ENCODE measurements at places on chromosomes 5 and 9.

- no peak for DNase-seq
Observed at GRCh38 chr5:147479444-147479843, 30.4 kb downstream of the DPYSL3 start.

DNA sequence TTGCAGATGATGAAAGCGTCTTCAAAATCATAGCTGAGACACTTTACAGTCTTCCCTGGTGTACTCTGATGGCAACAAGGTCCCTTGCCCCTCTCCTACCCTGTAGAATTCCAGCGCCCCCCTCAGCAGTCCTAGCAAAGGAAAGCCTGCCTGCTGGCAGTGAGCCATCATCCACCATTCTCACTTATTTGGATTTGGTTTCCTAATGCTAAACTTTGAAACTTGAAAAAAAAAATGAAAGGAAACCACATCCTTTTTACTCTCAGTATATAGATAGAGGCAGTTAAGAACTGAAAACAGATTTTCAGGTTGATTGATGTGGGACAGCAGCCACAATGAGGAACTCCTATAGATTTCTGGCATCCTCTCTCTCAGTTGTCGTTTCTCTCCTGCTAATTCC is at the start of gene GZMA:
TSS of gene GZMA (plus strand) at position 299 of the 400 bp plus-strand sequence. CDS start at position 336, 37 bp downstream.
- peak; percentile 36 for DNase-seq

- DNase-seq: no peak
Observed at GRCh38 chr5:37557734-37558293, 178.7 kb downstream of the WDR70 start.

GRCh38 chr5:130514984-130515690 is 610.9 kb downstream of the CHSY3 start:
- DNase-seq: no peak

DNA sequence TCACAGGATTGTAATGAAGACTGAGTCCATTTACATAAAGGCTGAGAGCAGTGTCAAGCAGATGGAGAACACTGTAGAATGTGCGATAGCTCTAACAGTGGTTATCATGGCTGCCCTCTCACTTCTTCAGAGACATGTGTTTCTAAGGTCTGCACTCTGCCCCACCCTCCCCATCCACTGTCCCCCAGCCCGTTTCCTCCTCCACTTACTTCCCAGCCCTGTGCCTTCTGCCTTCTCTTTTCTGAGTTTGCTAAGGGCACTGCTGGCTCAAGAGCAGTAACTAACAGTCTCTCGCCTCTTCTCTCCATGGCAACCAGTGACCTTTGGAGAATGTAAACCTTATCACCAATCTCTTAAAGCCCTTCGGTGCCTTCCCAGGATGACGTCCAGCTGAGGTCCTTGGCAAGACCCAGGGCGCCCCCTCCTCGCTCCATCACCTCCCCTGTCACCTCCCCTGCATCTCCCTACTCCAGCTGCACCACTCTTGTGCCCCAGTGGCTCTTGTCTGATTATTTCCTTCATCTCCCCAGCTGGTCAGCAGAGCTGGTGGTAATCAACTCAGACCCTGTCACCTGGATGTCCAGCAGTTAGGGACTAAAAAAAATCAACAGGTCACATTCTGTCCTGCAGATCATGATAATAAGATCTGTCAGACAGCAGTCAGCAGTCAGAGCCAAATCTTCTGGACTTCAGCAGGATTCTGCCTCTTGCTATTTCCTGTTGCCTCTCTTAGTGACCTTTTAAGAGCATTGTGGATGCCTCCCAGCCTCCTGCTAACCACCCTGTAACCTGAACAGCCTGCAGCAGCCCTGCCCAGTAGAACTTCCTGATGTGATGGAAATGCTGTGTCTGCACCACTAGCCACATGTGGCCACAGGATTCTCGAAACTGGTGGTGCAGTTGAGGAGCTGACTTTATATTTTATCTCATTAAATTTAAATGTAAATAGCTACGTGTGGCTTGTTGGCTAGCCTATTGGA is 9.0 kb downstream of the FXN start:
- DNase-seq: no peak

DNA sequence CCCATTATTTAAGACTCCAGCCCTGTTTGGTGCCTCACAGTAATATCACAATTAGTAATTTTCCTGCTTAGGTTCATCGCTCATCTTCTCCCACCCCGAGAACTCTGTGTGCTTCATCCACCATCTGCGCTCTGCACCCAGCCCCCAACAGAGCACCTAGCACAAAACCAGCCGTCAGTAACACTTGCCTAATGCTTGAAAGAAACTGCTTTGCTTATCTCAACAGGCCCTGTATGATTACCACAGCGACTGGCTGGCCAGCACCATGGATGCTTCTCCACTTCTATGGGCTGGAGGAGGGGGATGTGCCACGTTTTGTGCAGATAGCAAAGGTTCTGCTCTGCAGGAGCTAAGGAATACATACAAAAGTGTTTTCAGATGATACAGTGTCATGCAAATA is 166.8 kb downstream of the SPOCK1 start:
- no peak for DNase-seq

GRCh38 chr5:32259033-32259432 is 53.7 kb downstream of the MTMR12 start:
- DNase-seq: no peak

- DNase-seq: no peak
Observed at GRCh38 chr5:39648848-39649227, 224.1 kb upstream of the DAB2 start.

DNA sequence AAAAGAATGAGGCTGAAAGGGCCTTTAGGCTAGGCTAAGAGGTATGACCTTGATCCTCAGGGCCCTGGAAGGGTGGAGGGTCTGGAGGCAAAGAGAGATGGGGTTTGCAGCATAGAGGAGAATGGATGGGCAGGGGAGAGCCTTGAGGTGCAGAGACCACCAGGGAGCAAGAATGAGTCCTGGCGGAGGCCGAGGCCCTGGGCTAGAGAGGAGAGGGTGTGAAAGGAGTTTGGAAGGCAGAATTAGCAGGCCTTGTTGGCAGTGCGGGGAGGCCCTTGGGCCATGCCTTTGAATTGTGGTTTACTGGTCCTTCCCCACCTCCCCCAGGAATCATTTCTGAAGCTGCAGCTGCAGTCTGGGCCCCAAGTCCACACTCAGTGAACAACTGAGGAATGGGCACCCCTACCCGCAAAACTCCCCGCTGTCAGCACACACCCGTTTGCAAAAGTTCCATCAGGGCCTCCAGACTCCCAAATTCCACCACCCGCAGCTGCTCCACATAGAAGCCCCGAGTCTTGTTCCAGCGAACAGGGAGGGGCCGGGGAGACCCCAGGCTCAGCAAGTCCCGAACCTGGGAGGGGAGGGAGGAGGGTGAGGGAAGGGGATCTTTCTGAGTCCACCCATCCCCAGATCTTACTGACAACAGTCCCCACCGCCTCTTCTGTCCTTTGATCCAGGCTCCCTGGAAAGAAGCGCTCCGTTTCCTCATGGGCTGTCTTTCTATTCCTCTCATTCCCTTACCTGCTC is 2.1 kb downstream of the KIF12 start:
- no peak for DNase-seq

DNA sequence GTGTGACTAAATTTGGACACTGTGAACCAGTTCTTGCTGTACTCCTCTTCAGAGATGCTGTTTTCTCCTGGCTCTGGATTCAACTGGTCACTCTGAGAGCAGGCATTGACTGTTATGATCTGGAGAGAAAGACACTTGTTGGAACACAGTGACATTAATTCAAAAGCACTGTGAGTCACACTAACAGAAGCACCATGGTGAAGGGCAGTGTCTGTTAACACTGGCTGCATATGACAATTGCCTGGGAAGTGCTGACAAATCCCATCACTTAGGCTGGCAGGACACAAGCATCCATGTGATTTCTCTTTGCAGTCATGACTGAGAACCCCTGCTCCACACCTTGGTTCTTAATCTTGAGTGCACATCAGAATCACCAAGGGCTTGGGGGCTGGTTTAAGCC is 132.4 kb downstream of the TRPM6 start:
- DNase-seq: no peak

DNA sequence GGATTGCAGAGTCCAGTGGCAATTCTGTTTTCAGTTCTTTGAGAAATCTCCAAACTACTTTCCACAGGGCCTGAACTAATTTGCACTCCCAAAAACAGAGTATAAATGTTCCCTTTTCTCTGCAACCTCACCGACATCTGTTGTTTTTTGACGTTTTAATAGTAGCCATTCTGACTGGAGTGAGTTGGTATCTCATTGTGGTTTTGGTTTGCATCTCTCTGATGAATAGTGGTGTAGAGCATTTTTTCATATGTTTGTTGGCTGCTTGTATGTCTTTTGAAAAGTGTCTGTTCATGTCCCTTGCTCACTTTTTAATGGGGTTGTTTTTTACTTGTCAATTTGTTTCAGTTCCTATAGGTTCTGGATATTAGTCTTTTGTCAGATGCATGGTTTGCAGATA is 72.6 kb downstream of the PALM2AKAP2 start:
- DNase-seq: no peak

- no peak for DNase-seq
Observed at GRCh38 chr9:110148384-110148783, 59.6 kb downstream of the C9orf152 start.

- DNase-seq: no peak
Observed at GRCh38 chr5:112931473-112931872, 9.4 kb upstream of the REEP5 start.

DNA sequence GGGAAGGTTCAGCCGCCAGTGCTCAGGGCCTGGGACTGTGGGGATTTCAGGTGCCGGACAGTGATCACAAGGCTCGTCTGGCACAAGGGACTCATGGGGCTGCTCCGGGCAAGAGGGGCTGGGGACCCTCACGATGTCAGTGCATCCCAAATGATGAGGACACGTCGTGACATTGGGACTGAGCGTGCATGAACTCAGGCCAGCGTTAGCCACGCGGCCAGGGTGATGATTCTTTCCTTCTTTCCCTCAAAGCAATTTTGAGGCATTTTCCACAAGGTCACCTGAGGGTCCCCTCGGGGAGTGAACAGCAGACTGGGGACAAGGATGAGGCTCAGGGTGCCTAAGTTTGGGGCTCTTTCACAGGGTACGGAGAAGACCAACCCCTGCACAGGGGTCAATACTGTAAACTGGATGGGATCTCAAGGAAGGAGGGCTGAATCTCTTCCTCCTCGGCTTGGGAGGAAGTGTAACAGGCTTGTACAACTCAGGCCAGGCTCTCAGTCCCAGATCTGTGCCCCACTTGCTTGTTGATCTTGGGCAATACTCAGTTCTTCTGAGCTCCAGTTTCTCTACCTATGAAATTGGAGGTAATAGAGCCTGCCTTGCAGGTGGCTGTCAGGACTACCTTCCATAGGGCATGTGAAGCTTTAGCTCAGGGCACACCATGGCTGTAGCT is 78.5 kb downstream of the PRRT1B start:
- DNase-seq: no peak

DNA sequence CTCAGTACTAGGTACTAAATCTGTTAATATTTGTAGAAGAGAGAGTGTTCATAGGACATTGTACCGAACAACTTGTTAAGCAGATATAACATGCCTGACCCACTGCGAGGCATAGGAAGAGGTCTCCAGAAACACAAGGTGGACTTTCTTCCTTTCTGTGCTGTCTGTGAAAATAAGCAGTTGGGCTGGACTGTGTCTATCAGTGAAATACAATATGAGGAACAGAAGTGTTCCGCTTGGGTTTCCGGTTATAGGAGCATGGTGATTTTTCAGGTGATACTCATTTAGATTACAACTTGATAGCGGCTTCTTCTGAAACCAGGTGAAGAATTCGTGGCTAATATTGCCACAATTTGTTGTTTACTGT is 60.9 kb upstream of the TLR4 start:
- no peak for DNase-seq

GRCh38 chr5:142364251-142365145 is 39.7 kb upstream of the SPRY4 start:
- no peak for DNase-seq

GRCh38 chr5:135050244-135050767 is 16.3 kb upstream of the PITX1 start:
- no peak for DNase-seq

DNA sequence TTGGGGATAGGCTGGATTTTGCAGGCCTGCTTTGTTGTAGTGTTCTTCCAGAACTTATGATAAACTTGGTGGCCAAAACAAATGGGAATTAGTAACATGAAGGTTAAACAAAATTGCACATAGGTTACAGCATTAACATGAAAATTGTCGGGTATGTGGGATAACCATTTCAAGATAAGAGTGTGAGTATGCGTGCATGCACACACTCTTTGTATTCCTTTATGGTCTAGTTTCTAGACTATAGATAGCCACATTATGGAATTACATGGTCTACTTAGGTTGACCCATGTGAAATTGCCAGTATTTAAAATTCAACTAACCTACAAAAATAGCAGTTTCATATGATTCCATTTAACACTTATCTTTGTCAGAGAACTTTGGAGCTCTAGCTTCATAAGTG is 1.4 kb downstream of the HMGCR start:
- no peak for DNase-seq

DNA sequence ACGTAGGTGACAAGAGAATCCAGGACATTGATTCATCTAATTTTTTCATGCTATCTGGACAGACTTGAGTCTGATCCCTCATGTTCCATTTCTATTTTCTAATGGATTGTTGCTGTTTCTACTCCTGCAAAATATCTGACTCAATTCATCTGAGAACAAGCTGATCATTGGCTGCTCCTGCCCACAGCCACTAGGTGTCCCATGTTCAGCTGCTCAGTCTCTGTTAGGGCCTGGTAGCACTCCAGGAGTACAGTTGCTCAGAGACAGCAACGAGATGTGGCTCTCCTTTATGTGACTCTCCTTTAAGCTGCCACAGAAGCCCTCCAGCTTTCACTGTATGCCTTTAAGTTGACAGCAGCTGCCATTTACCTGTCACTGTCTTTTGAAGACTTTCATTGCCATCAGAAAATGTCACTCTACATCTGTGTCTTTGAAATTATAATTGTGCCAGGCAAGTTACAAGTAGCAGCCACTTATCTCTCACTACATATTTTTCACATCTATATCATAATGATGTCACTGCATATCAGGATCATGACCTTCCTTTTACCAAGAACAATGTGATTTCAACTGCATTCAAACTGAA is 1944.2 kb upstream of the NUDT12 start:
- DNase-seq: no peak

GRCh38 chr5:178361657-178362445 is 129.2 kb upstream of the PHYKPL start:
- no peak for DNase-seq

DNA sequence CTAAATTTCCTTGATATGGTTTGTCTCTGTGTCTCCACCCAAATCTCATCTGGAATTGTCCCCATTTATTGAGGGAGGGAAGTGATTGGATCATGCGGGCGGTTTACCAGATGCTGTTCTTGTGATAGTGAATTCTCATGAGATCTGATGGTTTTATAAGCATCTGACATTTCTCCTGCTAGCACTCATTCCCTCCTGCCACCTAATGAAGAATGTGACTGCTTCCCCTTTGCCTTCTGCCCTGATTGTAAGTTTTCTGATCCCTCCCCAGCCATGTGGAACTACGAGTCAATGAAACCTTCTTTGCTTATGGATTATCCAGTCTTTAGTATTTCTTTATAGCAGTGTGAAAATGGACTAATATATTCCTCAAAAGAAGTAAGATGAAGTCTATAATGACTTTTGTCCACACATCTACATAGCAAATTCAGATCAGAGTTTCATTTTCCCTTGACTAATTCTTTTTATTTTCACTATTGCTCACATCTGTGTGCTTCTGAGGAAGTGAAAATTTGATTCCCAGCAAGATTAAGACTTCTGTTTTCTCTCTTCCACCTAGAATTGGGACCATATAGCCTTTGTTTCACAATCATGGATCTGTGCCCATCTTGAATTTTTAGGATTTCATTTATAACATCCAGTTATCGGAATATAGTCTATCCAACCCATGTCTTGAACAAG is 393.5 kb downstream of the DMAC1 start:
- no peak for DNase-seq
